SJSA1 (cell line): ENCODE measurements at places on chromosomes 5 and 9.

DNA sequence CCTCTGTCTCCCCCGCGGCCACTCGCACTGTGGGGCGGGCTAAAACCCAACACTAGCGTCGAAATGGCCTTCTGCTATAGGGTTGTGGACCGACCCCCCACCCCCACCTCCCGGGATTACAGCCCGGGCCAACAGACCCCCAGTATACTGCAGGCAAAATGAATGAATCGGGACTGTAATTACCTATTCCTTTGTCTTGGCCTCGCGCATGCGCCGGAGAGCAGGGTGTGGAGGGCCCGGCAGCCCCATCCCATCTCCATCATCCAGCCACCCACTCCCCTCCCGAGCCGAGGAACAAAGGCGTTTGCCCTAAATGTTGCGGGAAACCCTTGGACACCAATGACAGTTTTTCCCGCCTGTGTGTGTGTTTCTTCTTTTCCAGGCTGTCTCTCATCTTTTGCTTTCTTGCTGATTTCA, 1.6 kb downstream of the BASP1 start:
- H3K27ac ChIP-seq, result peak overlapping the region; percentile 78
- DNase-seq, result peak; percentile 60
- no peaks in the 10 kb centered on the region for H3K27me3 ChIP-seq
- H3K4me1 ChIP-seq, result peaks cover 56% of the 10 kb centered on the region
- peaks cover 55% of the 10 kb centered on the region for H3K36me3 ChIP-seq

GRCh38 chr5:134149571-134150303, 27.0 kb downstream of the SKP1 start:
- H3K4me1 ChIP-seq, result peaks cover 13% of the 10 kb centered on the region
- peaks cover 96% of the 10 kb centered on the region for H3K36me3 ChIP-seq
- no peaks in the 10 kb centered on the region for H3K27me3 ChIP-seq
- peak; percentile 34 for DNase-seq
- no peak overlapping the region for H3K4me3 ChIP-seq
- no peak overlapping the region for H3K27ac ChIP-seq

GRCh38 chr5:7916171-7916804, 47.3 kb downstream of the MTRR start:
- no peaks in the 10 kb centered on the region for H3K4me1 ChIP-seq
- no peak overlapping the region for H3K4me3 ChIP-seq
- no peaks in the 10 kb centered on the region for H3K36me3 ChIP-seq
- H3K27me3 ChIP-seq, result no peaks in the 10 kb centered on the region
- DNase-seq, result no peak

GRCh38 chr9:86329649-86330048, 24.6 kb downstream of the TUT7 start:
- peaks cover 78% of the 10 kb centered on the region for H3K36me3 ChIP-seq
- no peaks in the 10 kb centered on the region for H3K27me3 ChIP-seq
- no peak for DNase-seq
- H3K27ac ChIP-seq, result no peak overlapping the region
- peaks cover 41% of the 10 kb centered on the region for H3K4me1 ChIP-seq
- no peak overlapping the region for H3K4me3 ChIP-seq

GRCh38 chr5:2757563-2758351, 6.3 kb upstream of the IRX2 start:
- DNase-seq, result peak; percentile 95
- no peak overlapping the region for H3K4me3 ChIP-seq
- peak overlapping the region; percentile 24; the same call in 1 of the 2 replicates for H3K27ac ChIP-seq

GRCh38 chr5:51810592-51810991, 427.3 kb downstream of the ISL1 start:
- H3K4me1 ChIP-seq, result no peaks in the 10 kb centered on the region
- no peaks in the 10 kb centered on the region for H3K36me3 ChIP-seq
- no peak overlapping the region for H3K27ac ChIP-seq
- H3K27me3 ChIP-seq, result no peaks in the 10 kb centered on the region

- no peaks in the 10 kb centered on the region for H3K4me1 ChIP-seq
These were observed 84.0 kb upstream of the SMIM32 start for GRCh38 chr5:136276946-136277345.
